ENCODE measurements at places on chromosomes 3 and 15.

DNA sequence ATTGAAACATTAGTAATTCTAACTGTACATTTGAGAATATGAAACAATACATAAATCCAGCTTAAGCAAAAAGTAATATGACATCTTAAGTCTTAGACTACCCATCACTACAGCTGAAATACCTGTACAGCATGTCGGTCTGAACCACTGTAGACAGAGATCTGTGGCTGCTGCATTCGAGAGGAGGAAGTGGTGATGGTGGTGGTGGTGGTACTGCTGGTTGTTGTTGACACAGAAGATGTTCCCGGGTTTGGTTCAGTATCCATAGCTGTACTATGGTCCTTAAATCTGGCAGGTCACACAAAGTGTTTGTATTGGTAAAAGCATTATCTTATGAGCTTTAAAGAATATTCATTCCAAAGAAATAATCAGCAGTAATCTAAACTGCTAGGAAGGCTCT is 2.9 kb downstream of the PHC3 start:
- DNase-seq, result no peak

GRCh38 chr3:191388823-191389222 is 58.5 kb upstream of the UTS2B start:
- DNase-seq, result no peak

- DNase-seq, result no peak
Observed at GRCh38 chr3:127092368-127092767, 100.6 kb upstream of the PRR23E start.

DNA sequence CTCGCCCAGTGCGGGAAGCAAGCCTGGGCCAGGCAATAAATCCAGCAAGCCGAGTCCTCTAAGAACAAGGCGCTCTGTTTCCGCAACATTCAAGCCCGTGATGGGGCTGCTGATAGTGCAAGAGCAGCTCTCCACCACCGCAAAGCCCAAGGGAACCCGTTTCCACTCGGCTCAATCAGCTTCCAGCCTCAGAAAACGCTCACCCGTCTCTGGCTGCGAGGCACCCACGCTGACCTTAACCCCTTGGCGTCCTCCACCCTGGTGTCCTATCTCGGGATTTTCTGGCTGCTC is 17.8 kb downstream of the SPATA12 start:
- no peak for DNase-seq

- DNase-seq, result no peak
Observed at GRCh38 chr3:50242381-50242770, 6.4 kb downstream of the GNAI2 start.

DNA sequence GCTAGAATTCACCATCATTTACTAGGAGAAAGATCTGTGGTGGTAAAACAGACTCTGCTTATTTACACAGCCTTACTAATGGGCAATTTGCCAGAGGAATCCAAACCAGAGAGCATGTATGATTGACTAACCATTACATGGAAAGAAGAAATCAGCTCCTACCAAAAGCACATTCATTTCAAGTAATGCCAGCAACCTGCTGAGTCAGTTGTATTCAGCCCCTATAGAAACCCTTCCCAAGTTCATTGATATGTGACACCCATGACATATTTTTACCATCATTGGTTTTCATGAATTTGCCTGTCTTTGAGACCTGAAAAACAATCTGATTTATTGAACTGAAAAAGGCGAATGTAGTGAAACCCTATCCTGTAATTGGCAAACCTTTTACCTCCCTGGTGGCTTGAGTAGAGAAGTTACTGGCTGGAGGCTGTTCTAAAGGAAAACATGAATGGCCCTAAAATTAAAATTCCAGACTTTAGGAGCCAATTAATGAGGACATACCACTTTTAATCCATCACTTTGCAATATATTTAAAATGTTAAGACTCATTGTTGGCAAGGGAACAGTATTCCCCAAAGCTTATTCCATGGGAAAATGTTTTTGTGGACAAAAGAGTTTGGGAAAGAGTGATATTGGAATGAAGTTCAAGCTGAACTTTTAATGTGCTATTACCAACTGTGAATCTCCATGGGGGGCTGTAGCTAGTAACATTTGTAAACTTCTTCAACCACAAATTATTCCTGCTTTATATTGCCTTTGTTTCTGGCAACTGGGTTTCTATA is 542.9 kb downstream of the FHIT start:
- no peak for DNase-seq

DNA sequence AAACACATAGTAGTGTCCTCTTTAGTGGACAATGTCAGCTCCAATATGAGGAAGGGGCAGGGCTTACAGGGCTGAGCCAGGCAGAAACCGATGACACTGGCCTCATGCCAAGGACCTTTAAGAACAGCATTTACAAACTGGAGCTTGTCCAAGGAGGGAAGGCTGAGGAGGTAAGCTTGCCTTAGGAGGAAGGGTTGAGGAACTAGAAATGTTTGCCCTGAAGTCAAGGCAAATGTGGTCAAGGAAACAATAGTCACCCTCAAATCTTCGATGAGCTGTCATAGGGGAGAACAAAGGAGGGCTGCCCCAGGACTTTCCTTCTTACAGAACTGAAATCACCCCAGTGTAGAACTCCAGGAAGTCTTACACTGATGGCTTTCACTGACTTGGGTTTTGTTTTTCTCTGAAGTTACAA is 136.4 kb downstream of the LIPC start:
- peak; percentile 50 for DNase-seq

DNA sequence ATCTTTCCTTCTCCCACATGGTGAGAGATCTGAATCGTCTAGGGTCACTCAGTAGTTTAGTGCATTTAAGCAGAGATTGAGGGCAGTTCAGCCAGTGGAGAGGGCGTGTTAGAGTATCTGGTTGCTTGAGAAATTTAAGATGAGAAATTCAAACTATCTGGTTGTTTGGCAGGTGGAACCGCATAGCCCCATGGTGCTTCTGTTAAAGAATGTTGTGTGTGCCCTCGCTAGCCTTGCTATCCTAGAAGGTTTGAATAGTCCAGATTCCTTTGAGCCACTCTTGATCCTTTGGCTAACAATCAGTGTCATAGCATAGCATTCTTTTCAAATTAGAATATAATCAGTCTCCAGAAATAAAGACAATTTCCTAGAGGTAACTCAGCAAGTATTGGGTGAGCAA is 32.1 kb downstream of the ABHD17C start:
- DNase-seq, result no peak

- no peak for DNase-seq
Observed at GRCh38 chr15:46996359-46996758, 720.9 kb upstream of the SEMA6D start.

- no peak for DNase-seq
Observed at GRCh38 chr3:144380849-144381248, 409.2 kb downstream of the DIPK2A start.

GRCh38 chr3:38988955-38989354 is 62.8 kb downstream of the SCN11A start:
- DNase-seq, result no peak

DNA sequence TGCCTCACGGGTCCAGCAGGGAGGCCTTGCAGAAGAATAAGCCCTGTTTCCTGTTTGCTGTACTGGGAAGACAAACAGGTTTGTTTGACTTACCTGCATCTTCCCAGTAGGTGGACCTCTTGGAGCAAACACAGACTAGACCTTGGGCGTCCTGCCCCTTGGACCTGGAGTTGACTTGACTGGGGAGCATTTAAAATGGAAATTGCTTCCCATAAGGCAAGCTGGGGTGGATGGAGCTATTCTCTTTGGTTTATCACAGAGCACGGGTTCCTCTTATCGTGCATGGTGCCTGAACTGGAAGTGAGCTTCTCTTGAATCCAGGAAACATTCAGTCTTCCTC is 151.4 kb downstream of the RPLP1 start:
- DNase-seq, result no peak
